ENCODE measurements at places on chromosomes 3 and 15.
A peak's percentile ranks its signal among the peaks of the same experiment; 100 is the strongest.

GRCh38 chr3:107661447-107662123 lies 138.8 kb downstream of the BBX start:
- no peak for DNase-seq

GRCh38 chr3:64167351-64167750 lies 57.9 kb downstream of the PRICKLE2 start:
- no peak for DNase-seq

GRCh38 chr3:46715507-46716175 lies 2.0 kb downstream of the PRSS50 start:
- DNase-seq = peak; percentile 41

- DNase-seq = no peak
Observed at GRCh38 chr15:96576596-96576995, 246.1 kb downstream of the NR2F2 start.

DNA sequence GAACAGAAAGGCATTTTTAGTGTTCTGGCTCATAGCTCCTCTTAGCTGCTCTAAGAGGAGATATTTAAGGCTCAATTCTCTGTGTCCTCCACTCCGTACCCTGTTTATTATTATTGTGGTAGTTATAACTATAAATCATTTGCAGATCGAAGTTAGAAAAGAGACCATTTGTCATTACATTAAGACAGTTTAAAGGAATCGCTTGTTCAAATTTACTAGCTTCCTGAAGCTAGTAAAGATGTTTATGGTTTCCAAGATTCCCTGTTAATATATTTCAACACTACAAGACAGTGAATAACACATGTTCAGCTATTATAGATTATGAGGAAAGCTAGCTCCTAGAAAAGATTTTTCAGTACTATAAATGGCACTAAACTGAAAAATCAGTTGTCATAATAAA lies 12.6 kb downstream of the ATXN7 start:
- DNase-seq = no peak

DNA sequence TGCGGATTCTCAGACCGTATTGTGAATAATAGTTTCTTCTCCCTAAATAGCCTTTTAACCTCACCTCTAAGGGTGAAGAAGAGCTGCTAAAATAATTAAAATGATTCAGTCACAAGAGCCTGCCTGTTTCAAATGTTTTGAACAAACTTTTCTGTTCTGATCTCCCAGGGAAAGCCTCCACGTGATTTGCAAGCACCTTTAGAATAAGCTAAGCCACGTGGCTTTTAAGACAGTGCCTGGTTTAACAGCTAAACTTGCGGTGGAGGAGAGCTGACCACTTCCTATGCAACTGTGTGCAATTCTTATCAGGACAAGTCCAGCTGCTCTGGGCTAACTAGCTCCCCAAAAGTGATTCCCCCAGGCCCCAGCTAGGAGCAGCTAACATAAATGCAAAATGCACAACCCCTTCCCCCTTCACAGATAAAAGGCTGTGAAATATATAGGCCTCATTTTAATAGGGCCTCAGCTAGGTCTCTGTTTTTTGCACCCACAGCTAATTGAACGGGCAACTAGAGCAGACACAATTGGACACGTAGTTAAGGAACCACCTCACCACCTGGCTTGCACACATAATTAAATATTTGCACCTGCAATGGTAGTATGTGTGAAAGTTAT lies 401.2 kb upstream of the NR2F2 start:
- no peak for DNase-seq

GRCh38 chr3:42277676-42278075 lies 11.7 kb upstream of the CCK start:
- DNase-seq = no peak

DNA sequence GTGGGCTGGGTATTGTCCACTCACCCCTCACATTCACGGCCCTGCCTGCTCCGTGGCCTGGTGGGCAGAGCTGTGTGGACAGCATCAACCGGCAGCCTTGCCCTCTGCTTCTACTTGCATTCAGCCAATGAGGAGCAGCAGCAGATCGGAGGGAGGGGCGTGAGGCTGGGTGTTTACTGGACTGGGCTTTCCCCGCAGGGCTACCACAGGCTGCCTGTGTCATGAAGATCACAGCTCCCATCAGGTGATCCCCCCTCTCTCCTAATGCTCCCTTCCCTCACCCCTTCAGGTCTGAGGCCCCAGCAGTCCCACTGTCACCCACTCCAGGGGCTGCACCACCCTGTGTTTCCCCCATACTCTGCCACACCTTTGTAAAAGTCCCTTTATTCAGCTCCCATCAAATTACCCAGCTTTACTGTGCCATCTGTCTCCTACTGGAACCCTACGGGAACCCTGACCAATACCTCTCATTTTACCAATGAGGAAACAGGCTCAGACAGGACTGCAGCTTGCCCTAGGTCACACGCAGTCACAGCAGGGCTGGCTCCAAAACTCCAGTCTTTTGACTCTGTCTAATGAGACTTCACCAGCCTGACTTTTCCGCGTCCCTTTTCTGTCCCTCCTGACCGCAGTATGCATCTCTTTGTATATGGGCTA lies 81.1 kb downstream of the MEGF11 start:
- no peak for DNase-seq

- DNase-seq = no peak
Observed at GRCh38 chr3:190519886-190520285, 6.0 kb downstream of the IL1RAP start.

DNA sequence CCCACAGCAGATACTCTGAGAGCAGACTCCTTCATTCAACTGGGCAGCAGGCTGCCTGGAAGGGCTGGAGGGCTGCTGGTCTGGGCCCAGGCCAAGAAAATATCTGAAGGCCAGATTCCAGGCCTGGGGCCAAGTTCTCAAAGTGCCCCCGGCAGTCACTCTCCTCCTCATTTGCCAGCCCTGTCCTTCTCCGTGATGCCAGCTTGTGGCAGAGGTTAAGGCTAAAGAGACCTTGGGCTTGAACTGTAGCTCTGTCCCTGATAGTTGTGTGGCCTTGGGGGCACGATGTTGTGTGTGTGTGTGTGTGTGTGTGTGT lies 39.0 kb downstream of the FAM3D start:
- DNase-seq = no peak

DNA sequence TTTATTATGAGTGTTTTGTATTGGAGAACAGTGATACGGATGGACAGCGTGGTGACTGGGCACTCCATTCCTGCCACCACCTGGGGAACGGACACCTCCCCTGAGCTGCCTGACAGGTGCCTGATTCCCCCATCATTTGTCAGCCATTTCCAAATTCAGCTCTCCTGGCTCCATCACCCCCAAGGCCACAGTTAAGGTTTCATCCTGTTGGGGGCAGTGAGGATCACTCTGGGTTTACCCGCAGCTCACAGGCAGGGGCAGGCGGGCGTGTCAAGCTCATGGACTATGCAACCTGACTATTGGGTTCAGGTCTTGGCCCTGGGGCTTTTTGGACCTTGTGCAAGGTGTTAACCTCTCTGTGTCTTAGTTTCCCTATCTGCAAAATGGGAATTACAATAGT lies 76.3 kb downstream of the RAB11A start:
- no peak for DNase-seq

- DNase-seq = no peak
Observed at GRCh38 chr3:18086760-18087159, 338.4 kb downstream of the SATB1 start.

GRCh38 chr3:24145981-24146822 lies 201.1 kb downstream of the NR1D2 start:
- no peak for DNase-seq

GRCh38 chr3:53357458-53357857 lies 10.1 kb upstream of the DCP1A start:
- DNase-seq = no peak

GRCh38 chr3:177979703-177980102 lies 556.5 kb upstream of the KCNMB2 start:
- DNase-seq = no peak

DNA sequence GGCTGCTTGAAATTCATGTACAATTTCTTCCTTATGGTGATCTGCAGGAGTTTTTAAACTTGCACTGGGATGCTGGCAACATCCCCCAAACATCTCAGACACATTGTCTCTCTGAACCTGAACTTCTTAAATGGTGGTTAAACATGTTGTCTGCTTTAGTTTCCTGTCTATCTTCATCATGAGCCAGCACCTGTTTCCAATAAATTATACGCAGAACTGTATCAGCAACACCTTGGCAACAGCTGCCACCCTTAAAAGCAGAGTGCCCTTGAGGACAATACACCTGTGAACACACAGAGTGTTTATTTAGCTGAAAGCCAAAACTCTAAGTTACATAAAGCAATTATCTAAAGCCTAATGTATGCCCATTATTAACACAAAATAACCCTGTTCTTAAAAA lies 242.9 kb downstream of the WNT5A start:
- DNase-seq = no peak

- DNase-seq = no peak
Observed at GRCh38 chr3:114716916-114717315, 423.1 kb downstream of the TIGIT start.

DNA sequence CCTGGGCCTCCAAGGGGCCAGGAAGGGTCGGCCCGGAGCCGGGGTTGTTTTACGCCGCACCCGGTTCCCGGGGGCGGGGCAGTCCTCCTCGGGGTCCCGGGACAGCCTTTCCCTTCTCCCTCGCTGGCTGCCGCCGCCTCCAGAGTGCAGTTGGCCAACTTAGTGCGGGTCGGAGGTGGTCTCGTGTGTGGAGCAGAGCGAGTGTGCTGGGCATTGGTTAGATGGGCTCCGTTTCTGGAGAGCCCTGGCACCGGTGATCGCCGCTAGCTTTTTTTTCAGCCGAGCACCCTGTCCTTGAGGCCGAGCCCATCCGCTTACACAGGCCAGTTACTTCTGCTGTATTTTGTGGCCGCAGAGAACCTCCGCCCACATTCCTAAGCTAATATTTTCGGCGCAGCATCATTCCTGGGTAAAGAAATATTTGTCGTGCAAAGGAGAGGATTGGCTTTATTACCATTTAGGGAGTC lies 585 bp downstream of the KIF23 start:
- peak; percentile 72 for DNase-seq

DNA sequence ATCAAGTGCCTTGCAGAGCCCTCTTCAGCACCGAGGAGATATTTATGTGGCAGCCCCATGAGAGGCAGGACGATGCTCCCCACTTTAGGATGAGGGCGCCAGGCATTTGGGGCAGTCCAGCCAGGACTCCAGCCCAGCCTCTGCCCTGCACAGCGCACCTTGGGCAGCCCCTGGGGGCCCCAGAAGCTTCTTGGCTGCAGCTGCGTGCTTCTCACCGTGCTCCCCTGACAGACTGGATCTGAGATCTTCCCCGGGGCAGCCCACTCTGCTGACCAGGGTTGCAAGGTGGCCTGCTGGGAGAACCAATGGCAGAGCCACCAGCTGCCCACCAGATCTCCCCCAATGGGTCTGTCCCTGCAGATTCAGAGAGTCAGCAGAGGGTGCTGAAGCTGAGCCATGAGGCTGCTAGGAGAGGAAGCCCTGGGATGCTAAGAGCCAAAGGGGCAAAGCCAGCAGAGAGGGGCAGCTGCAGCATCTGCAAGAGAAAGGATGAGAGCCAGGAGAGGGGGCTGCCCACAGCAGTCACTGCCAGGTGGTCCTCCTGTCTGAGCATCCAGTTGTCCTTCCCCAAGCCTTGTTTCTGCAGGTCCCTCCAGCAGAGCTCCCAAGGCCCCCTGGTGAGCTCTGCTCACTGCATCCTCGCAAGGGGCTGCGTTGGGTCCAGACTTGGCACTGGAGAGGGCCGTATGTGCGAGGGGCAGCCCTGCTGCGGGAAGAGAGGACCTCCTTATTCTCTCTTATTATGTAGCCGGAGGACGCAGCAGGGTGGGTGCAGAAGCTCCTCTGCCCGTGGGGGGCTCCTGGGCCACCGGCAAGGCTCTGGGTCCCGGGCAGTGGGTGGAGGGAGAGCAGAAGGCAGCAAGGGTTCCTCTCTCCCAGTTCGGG lies 14.7 kb upstream of the KLF13 start:
- no peak for DNase-seq

GRCh38 chr3:190716211-190716610 lies 146.3 kb downstream of the GMNC start:
- no peak for DNase-seq

DNA sequence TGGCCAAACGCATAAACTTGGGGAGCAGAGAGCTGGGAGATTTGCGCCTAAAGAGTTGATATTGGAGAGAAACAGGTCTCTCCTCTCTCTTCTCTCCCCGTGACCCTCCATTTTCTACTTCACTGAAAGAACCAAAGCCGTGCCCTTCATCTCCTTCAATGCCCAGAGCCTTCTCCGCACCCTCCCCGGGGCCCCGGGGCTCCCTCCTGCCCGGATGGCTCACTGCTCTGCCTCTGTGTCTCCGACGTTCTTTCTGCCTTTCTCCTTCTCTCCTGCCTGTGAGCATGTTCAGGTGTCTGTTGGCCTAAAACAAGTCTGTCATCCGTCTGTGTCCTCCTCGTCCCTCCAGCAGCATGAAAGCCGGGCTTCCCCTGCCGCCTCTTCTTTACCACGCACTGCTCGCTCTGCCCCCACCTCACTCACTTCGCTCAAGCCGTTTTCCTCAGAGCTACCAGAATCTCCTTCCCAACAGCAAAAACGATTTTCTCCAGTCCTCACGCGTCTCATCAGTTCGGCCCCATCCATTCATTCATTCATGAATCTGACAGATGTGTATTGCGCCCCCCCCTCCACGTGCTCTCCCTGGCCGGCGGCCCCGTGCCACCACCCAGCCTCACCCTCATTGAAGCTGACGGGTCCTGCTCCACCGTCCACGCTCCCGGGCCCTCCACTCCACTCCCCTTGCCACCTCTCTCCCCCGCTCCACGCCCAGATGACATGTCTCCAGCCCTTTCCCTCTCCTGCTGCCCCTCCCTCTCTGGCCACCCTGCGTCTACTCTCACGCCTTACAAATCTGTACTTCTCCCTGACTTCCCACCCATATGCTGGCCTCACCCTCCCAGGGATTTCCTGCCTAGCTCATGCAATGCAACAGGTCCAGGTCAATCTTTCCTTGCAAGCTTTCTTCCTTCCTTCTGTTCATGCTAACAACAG lies 10.2 kb downstream of the MUC4 start:
- DNase-seq = peak; percentile 32

- DNase-seq = no peak
Observed at GRCh38 chr3:111210866-111211564, 139.4 kb downstream of the NECTIN3 start.

DNA sequence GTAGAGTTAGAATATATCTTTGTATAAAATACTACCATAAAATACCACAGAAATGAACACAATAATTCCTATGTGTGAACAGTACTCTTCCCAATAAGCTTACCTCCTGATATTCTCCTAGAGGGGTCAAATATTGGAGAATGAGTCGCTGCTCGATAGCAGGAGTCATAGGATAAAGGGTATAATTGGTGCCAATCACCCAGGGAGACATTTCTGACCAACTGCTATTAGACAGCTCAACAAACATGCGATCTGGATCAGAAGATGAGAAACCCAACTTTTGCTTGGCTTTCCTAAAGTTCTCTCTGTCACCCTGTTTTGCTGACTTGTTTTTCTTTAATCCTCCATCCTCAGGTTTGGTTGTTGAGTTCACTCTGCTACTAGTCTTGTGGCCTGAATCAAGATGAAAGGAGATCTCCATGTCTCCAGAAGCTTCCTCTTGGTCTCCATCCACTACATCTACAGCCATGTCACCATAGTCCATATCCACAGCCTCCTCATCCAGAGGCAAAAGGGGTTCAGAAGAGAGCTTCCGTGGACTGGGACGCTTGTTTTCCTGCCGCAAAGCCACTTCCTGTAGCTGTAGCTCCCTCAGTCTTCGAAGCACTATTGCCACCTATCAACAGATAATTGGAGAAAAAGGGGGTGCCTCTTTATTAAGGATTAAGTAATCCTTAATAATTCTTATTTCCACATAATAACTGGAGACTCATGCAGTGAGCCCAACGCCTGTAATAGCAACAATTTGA lies 50.4 kb downstream of the RBM15B start:
- no peak for DNase-seq

GRCh38 chr15:64146885-64147681 lies 4.4 kb upstream of the SNX22 start:
- no peak for DNase-seq

GRCh38 chr3:30864836-30865235 lies 29.6 kb downstream of the GADL1 start:
- no peak for DNase-seq
